CD4-positive, alpha-beta T cell (primary cell): ENCODE measurements at places on chromosomes 6 and 20. TPM values are rescaled to one million over a fixed set of nuclear protein-coding genes. Genes with fewer than 3 reads are reported as not detected.

DNA sequence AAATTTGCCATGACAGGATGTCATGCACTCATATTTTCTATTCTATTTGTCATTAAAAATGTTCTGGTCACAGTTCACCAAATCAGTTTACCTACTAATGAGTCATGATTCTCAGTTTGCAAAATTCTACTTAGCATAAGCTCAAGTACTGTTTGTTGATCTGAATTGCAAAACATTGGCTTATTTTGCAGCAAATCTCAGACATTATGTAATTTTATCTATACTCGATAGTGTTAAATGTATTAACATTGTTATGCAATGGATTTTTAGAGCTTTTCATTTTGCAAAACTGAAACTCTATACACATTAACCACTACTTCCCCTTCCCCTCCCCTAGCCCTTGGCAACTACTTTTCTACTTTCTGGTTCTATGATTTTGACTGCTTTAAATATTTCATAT lies 213.8 kb upstream of the ZFP64 start:
- H3K4me3 ChIP-seq, result no peak overlapping the region
- H3K36me3 ChIP-seq, result no peaks in the 10 kb centered on the region
- H3K27me3 ChIP-seq, result no peaks in the 10 kb centered on the region
- no peak for DNase-seq
- H3K4me1 ChIP-seq, result peaks cover 50% of the 10 kb centered on the region

DNA sequence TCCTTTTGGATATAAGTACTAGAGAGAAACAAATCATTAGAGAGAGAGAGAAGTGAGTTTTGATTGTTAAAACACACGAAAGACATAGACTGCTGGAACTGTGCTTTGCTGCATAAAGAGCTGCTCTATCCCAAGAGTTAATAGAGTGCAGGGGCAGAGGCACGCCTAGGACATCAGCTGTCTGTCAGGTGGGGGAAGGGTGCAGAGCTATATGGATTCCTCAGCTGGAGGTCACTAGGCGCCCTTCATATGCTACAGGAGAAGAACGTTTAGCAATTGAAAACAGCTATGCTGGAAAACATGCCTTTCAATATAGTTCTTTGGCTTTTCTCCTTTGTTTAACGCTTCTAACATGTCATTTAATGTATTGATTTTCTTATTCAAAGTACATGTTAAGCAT lies 169.0 kb upstream of the MCHR2 start:
- no peaks in the 10 kb centered on the region for H3K27me3 ChIP-seq
- no peaks in the 10 kb centered on the region for H3K36me3 ChIP-seq
- DNase-seq, result no peak
- no peak overlapping the region for H3K4me3 ChIP-seq
- no peak overlapping the region for H3K27ac ChIP-seq
- H3K4me1 ChIP-seq, result no peaks in the 10 kb centered on the region

DNA sequence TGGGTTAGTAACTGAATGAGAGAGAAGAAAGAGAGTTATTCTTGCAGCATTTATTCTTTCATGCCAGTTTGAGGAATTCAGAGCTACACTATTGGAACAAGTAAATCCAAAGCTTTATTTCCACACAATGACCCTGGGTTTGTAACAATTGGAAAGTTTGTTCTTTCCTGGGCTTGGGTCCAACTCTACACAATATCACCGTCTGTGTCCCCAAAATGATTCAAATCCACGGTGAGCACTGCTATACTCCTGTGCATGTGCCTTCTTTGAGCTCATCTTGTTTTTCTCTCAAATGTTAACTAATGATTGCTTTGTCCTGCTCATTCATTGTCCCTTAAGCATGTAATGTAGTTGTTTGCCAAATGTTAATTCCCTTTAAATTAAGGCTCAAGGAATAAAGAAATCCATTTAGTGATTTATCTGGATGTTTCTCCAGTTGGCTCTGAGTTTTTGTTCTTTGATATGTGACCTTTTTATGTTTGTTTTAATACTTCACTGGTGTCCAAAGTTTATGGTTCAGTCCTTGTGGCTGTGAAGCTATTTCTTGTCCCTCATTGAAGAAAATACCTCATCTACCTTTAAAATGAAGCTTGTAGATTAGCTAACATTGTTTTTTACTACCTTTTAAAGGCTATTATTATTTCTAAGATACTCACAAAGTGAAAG lies 20.5 kb upstream of the CRISP3 start:
- H3K4me1 ChIP-seq, result no peaks in the 10 kb centered on the region
- H3K27me3 ChIP-seq, result no peaks in the 10 kb centered on the region

DNA sequence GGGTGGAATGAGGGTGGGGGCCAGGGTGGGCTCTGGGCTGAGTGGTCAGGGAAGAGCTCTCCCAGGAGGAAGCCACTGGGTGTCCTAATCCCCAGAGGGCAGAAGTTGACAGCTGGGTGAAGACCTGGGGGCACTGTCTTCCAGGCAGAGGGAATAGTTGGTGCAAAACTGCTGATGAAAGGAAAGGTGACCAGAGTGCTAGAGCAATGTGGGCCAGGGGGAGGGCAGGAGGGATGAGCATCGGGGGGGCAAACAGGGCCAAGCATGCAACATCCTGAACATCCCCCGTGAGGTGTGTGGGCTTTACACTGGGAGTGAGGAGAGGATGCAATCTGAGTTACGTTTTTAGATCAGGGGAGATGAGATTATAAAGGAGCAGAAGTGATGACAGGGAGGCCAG lies 97.8 kb downstream of the NOL4L start:
- no peak overlapping the region for H3K4me3 ChIP-seq
- DNase-seq, result no peak
- H3K36me3 ChIP-seq, result peaks cover 16% of the 10 kb centered on the region
- H3K4me1 ChIP-seq, result peaks cover 38% of the 10 kb centered on the region

The SEMG2 gene
- not detected for total RNA-seq

The SIRPB1 gene
- total RNA-seq, result 8.6 TPM

The PREX1 gene
- total RNA-seq, result 73.9 TPM

The GCNT2 gene
- total RNA-seq, result 1.5 TPM
